EL (cell line): ENCODE measurements at places on chromosomes 3 and 15.

DNA sequence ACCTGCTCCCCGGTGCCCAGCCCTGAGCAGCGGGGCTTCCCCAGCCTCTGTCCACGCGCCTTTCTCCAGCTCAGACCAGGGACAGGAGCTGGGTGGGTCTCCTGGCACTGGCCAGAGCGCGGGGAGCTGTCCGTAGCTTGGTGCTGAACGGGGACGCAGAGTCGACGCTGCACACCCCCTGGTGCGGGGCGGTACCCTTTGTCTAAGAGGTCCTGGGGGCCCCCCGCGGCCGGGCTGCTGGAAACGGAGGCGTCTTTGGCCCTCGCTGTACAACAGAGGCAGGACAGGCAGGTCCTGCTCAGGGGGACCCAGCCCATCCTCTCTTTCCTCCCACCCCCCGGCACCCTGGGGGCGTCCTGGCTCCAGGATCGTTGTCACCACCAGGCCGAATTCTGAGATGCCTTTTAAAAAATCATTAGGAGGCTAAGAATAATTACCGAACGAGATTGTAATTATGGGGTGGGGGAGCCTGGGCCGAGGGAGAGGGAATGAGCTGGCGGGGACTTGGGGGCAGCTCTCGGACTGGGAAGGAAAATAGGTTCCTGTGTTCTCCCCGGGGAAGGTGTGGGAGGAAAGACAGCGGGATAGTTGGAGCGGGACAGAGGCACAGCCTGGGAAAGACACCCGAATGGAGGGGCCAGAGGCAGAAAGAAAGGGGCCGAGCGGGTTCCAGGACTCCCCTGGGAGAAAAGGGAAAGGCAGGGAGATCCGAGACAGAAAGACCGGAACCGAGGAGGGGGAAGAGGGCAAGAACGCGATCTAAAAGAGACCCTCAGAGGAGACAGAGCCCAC lies 4.1 kb upstream of the SKOR1 start:
- DNase-seq: peak; percentile 47

- DNase-seq: no peak
These were observed 398.7 kb upstream of the PDZRN3 start for GRCh38 chr3:74023395-74023794.

- no peak for DNase-seq
These were observed 983 bp upstream of the ALAS1 start for GRCh38 chr3:52196977-52197376.

DNA sequence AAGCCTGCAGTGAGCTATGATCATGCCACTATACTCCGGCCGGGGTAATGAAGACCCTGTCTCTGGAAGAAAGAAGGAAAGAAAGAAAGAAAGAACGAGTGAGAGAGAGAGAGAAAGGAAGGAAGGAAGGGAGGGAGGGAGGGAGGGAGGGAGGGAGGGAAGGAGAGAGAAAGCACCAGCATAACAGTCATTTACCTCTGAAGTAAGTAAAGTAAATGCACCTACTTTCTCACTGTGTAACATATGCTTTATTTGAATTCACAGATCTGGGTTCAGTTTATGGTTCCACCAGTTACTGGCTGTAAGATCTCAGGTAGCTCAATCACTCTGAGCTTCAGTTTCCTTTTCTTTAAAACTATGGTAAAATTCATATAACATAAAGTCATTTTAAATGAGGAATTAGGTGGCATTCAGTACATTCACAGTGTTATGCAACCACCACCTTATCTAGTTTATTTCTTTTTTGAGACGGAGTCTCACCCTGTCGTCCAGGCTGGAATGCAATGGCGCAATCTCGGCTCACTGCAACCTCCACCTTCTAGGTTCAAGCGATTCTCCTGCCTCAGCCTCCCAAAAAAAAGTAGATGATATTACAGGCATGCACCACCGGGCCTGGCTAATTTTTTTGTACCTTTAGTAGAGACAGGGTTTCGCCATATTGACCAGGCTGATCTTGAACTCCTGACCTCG lies 16.1 kb upstream of the RAD54L2 start:
- no peak for DNase-seq

- no peak for DNase-seq
These were observed 133.7 kb upstream of the UBE2E1 start for GRCh38 chr3:23671851-23672589.

- peak; percentile 49 for DNase-seq
These were observed 31.1 kb downstream of the CYFIP1 start for GRCh38 chr15:22949074-22949547.

GRCh38 chr3:154536751-154537150 lies 106.8 kb upstream of the GPR149 start:
- no peak for DNase-seq

- DNase-seq: peak; percentile 41
These were observed 526.0 kb downstream of the FOXP1 start for GRCh38 chr3:71057526-71057894.

DNA sequence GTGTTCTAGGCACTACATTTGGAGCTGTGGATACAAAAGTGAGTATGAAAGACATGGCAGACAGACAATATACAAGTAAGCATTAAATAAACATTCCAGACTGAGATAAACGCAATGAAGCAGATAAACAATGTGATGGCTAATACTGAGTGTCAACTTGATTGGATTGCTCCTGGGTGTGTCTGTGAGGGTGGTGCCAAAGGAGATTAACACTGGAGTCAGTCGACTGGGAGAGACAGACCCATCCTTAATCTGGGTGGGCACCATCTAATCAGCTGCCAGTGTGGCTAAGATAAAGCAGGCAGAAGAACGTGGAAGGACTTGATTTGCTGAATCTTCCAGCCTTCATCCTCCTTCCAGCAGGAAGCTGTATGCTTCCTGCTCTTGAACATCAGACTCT lies 77.2 kb downstream of the CADPS start:
- DNase-seq: no peak

DNA sequence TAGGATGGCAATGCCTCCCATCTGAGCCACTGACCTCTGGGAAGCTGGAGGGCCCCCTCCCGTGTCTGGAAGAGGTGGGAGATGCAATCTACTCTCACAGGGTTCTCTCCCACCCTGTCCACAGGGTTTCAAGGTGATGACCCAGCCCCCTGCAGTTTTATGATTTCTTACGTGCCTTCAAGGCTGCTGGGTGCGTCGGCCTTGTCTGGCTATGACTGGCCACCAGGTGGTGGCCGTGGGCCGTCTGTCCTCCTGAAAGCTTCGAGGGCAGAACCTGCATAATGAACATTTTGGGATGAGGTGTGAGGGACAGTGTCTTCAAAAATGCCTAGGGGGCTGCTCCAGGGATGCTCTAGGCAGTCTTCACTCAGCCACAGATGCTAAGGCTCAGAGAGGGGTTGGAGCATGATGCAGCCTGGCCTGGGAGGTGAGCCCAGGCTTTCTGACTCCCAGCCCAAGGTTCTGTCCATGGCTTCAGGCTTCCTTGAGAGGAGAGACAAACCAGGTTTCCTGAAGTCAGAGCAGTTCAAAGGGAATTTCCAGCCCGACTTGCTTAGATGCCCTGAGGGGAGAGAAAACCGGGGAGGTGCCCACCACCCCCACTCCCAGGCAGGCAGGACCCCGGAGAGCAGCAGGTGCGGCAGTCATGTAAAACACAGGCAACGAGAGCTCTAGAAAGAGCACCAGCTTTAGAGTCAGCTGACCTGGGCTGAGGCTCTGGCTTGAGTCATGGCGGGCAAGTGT lies 18.7 kb downstream of the ISG20 start:
- peak; percentile 44 for DNase-seq

- no peak for DNase-seq
These were observed 82.2 kb upstream of the THBS1 start for GRCh38 chr15:39498629-39499028.

- no peak for DNase-seq
These were observed 40.9 kb upstream of the PIK3R4 start for GRCh38 chr3:130787422-130788068.

GRCh38 chr15:84001037-84001436 lies 234.5 kb upstream of the GOLGA6L4 start:
- DNase-seq: no peak

GRCh38 chr15:67869701-67870100 lies 29.9 kb upstream of the RNU6-1 start:
- DNase-seq: no peak

DNA sequence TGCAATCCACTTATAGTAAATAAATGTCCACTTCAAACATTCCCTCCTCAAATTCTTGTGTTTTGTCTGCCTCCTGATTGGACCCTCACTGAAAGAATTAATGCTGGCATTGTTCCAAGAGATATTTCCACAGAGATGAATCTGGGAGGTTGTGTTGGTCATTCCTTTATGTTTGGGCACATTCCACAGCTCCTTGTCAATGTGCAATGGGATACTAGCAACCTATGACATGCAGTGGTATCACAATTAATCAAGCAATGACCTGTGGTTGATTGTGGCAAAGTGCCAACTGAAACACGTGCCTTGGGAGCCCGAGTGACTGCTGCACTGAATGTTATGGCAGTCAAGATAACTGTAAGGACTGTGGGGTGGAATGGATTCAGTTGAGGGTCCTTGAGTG lies 55.0 kb upstream of the SNRPN start:
- no peak for DNase-seq

DNA sequence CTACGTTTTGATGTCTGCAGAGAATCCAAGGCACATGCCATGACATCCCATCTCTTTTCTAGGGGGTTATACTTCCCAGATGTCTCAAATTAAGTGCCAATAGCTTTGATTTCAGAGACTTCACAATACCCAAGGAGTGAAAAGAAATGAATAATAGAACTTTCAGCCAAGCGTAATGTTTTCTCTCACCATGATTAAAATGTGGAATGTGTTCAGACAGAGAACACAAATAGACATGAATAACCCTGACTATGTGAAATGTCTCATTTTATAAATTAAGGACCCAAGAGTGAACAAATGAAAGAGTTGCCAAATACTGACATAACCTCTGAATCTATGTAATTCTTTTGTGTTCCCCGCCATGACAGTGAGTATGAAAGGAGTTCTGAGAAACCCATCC lies 123.6 kb upstream of the GAP43 start:
- DNase-seq: no peak

DNA sequence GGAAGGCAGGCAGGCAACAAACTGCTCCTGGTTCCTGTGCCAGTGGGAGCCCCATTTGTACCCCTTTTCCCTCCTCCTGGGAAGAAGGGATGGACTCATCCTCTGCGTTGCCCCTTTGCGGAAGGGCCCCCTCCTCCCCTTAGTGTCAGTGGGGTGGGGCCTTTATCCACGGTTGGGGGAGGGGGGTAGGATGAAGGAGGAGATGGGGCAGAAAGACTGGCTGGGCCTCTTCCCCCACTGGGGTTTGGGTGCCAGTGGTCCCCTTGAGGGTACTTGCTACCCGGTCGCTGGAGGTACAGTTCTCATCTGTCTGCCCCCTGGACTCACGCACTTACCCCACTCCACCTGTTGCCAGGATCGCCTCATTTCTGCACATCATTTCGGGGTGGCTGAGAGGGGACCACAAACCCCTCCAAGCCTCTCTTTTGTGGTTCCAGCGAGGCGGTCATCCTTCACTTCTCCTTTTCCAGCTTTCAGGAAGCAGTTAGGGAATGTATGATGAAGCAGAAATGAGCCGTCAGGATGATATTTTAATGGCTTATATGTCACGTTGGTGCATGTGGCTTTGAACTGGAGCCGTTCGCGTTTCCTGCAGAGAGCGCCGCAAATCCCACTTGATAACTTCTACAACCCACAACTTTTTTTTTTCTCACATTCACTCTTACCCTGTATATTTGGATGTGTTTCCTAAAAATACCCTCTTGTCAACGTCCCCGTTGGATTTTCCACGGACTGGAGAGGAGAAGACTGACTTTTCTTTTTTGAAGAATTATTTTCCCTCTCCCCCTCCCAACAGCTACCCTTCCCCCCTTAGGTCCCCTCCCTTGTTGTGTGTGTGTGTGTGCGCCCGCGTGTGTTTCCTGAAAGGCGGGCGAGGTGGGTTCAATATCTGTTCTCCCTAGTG lies at the start of gene ZIC4:
Gene ZIC4 (minus strand): TSS at position 516 of the 904 bp plus-strand sequence. CDS start 3,746 bp downstream, outside the sequence.
- no peak for DNase-seq

GRCh38 chr3:46958467-46959160 lies 17.9 kb downstream of the CCDC12 start:
- DNase-seq: no peak

DNA sequence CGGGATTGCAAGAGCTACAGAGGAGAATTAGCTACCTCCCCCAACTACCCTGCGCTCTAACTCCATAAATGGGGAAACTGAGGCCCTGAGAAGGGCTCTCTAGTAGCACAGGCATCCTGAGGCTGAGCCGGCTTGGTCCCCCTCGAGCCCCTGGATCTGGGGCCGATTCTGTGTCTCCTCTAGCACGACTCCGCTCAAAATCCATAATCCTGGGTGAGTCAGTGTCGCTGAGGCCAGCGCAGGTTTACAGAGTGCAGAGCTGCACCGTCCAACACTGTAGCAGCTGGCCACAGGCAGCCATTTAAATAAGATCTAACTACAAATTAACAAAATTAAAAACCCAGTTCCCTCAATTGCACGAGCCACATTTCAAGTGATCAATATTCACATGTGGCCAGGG lies 10.8 kb downstream of the GATA2 start:
- no peak for DNase-seq

DNA sequence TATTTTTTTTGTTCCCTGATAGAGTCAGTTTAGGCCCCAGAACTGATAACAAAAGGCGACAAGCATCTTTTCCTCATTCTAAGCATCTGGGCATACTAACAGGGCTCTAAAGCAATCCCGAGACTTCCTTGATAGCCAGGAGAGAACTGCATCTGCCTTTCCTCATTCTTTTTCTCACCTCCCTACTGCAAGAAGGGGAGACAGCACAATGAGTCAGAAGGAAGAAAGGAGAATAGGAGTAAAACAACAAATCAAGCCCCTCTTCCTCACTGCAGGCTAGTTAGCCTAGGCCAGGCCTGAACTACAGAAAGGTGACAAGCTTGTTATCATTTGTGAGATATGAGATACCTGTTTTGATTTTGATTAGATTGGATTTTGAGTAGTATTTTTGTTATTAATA lies 97.9 kb downstream of the NAALADL2 start:
- peak; percentile 35 for DNase-seq

GRCh38 chr3:127652246-127652995 lies 20.3 kb upstream of the ABTB1 start:
- peak; percentile 65 for DNase-seq

DNA sequence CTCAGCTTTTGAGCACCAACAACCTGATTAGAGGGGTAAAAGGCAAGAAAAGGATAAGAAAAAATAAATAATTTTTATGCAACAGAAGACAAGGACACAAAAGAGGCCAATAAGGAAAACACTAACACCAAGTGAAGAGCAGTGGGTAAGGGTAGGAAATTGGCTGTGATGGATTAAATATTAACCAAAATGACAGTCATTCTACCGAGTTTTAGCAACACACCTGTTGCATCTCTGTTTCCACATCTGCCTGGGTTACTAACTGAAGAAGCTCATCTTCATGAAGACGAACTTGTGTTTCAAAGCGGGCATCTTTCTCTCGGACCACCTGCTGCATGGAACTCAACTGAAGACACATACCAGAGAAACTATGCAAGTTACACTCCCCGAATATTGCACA lies 30.1 kb downstream of the GOLGB1 start:
- DNase-seq: no peak

DNA sequence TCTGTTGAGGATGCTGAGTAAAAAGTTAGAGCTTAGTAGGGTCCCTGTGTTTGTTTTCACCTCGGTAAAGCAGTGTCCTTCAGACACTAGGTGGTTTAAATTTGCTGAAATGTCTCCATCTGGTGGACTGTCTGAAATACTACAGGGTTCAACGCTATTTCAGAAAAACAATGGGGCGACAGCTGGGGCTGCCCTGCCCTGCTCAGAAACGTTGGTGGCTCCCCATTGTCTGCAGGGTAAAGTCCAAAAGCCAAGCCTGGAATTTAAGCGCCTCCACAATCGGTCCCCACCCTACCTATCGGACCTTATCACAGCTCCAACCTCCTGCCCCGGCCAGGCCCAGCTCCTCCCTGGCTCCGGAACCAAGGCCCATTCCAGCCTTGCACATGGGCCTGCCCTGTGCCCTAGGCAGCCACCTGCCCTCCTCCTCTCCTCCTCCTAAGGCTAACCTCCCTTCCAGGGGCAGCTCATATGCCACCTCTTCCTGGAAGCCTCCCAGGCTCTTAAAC lies 4.3 kb upstream of the TSEN2 start:
- DNase-seq: peak; percentile 54
